ENCODE measurements at places on chromosomes 16 and 17. TPM values are rescaled to one million over a fixed set of nuclear protein-coding genes. Genes with fewer than 3 reads are reported as not detected.

The TPPP3 gene
- total RNA-seq: 2.7 TPM

The CLDN6 gene
- 0.27 TPM for total RNA-seq

The KRT13 gene
- total RNA-seq: not detected

The TBC1D3K gene
- total RNA-seq: not detected

The TBC1D3I gene
- total RNA-seq: 0.60 TPM

The KRT12 gene
- total RNA-seq: not detected

DNA sequence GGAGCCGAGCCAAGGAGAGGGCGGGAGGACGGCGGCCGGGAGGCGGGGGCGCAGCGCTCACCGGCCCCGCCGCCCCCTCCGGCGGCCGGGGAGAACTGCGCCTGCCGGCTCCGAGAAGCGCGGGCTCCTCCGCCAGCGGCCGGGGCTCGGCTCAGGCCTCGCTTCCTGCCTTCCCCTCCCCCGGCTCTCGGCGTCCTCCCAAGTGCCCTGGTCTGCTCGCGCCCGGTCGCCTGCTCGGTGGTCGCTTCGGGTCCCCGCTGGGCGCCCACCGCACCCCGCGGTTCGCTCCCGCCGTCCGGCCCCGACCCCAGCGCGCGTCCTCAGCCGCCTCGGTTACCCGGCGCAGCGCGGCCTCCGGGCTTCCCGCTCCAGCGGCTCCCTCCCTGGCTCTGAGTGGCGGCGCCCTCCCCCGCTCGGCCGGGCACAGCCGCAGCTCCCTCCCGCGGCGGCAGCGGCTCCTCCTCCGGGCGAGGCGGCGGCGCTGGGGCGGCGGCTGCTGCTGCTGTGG, 313 bp downstream of the UBTF start:
- peaks cover 39% of the 10 kb centered on the region for H3K4me1 ChIP-seq
- H3K27me3 ChIP-seq: no peaks in the 10 kb centered on the region
- peak overlapping the region; percentile 22 for H3K4me3 ChIP-seq
- peaks cover 17% of the 10 kb centered on the region for H3K36me3 ChIP-seq
- no peak for DNase-seq

- no peaks in the 10 kb centered on the region for H3K36me3 ChIP-seq
- H3K27me3 ChIP-seq: peaks cover 40% of the 10 kb centered on the region
- H3K4me1 ChIP-seq: no peaks in the 10 kb centered on the region
- DNase-seq: peak; percentile 48
- H3K4me3 ChIP-seq: no peak overlapping the region
These were observed 2.0 kb downstream of the CD300LB start for GRCh38 chr17:74529243-74529642.

DNA sequence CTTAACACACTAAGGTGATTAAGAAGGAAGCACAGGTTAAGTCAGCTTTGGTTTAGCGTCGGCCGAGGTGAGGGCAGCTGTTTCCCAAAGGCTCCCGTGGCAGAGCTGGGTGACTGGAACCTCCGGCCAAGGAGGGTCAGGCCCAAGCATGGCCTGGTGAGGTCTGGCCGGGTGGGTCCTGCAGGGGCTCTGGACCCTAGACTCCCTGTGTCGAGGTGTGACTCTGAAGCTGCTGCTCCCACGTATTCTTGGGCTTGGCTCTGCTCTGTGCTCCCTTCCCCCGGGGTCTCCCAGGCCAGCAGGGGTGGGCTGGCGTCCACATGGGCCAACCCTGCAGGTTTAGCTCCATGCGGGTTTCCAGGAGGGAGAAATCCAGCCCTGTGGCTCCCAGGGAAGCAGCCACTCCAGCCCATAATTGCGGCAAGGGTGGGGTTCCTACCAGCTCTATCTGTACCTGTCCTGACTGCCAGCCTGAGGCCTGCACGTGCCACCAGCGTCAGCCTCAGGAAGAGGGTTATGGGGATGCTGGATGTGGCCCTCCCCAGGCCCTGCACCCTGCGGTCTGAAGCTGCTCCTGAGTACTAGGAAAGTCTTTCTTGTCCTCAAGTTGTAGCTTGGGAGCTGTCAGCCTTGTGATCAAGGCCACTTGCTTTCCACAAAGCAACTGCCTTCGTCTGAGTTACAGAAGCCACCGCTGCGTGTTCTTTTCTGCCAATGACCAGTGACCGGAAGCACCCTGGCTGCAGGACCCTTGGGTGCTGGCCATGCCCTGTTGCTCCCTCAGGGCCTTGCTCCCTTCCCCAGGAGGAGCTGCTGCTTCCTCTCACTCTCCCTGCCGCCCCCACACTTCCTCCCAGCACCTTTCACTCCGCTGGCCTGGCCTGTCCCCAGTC, 4.8 kb downstream of the CDK5R1 start:
- H3K4me1 ChIP-seq: peaks cover 20% of the 10 kb centered on the region
- H3K27ac ChIP-seq: no peak overlapping the region
- DNase-seq: peak; percentile 76
- H3K36me3 ChIP-seq: no peaks in the 10 kb centered on the region
- no peaks in the 10 kb centered on the region for H3K27me3 ChIP-seq
- H3K4me3 ChIP-seq: no peak overlapping the region

GRCh38 chr17:44602970-44603369, 45.7 kb downstream of the FZD2 start:
- H3K4me3 ChIP-seq: no peak overlapping the region
- peaks cover 71% of the 10 kb centered on the region for H3K4me1 ChIP-seq
- DNase-seq: no peak
- H3K36me3 ChIP-seq: no peaks in the 10 kb centered on the region
- peak overlapping the region; percentile 92 for H3K27ac ChIP-seq
- H3K27me3 ChIP-seq: no peaks in the 10 kb centered on the region

GRCh38 chr17:13940858-13941665, 128.2 kb upstream of the COX10 start:
- H3K36me3 ChIP-seq: peaks cover 1% of the 10 kb centered on the region
- peaks cover 8% of the 10 kb centered on the region for H3K4me1 ChIP-seq
- H3K27ac ChIP-seq: no peak overlapping the region
- no peak for DNase-seq
- no peak overlapping the region for H3K4me3 ChIP-seq

- no peak for DNase-seq
- H3K27me3 ChIP-seq: no peaks in the 10 kb centered on the region
- H3K4me3 ChIP-seq: no peak overlapping the region
These were observed 60.7 kb upstream of the METRNL start for GRCh38 chr17:83018658-83019193.

GRCh38 chr17:47120521-47121095, 68.5 kb downstream of the CDC27 start:
- no peaks in the 10 kb centered on the region for H3K27me3 ChIP-seq
- H3K4me3 ChIP-seq: no peak overlapping the region
- peaks cover 18% of the 10 kb centered on the region for H3K36me3 ChIP-seq
- H3K4me1 ChIP-seq: peaks cover 22% of the 10 kb centered on the region
- no peak for DNase-seq

GRCh38 chr16:73125850-73126524, 78.1 kb upstream of the ZFHX3 start:
- H3K27me3 ChIP-seq: no peaks in the 10 kb centered on the region
- no peak overlapping the region for H3K4me3 ChIP-seq
- DNase-seq: no peak
- H3K27ac ChIP-seq: no peak overlapping the region

DNA sequence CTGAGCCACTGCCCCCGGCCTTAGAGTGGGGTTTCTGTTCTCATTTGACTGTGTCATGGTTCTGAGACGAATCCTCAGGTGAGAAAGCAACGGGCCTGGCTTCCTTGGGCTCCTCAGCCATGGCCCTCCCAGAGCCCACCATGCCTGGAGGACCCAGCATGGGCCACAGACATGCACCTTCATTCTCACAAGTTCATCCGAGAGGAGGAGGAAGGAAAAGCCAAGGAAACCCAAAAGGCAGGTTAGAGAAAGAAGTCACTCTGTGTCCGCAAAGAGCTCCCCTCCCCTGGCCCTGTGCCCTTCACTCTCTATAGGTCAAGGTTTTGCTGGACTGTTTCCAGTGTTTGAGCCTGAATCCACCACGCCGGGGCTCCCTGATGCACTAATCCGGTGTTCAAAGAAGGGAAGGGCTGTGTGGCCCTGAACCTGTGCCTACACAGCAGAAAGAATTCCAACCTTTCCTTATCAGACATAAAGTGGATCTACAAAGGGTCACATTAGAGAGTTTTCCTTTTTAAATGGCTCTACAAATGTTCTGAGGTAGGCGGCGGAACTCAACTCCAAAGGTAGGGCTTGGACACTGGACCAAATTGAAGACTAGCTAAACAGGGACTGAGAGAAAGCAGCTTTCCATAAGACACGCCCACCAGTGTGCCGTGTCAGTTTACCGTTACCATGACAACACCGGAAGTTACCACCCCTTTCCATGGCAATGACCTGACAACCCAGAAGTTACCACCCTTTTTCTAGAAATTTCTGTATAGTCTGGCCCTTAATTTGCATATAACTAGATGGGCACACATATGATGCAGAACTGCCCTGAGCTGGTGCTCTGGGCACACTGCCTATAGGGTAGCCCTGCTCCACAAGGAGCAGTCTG, 15.9 kb upstream of the PECAM1 start:
- no peaks in the 10 kb centered on the region for H3K36me3 ChIP-seq
- no peak overlapping the region for H3K27ac ChIP-seq
- H3K4me3 ChIP-seq: no peak overlapping the region

Measured in chondrocyte (in vitro differentiated cells).